GM19239 (cell line): ENCODE measurements at places on chromosomes 11 and 22.

DNA sequence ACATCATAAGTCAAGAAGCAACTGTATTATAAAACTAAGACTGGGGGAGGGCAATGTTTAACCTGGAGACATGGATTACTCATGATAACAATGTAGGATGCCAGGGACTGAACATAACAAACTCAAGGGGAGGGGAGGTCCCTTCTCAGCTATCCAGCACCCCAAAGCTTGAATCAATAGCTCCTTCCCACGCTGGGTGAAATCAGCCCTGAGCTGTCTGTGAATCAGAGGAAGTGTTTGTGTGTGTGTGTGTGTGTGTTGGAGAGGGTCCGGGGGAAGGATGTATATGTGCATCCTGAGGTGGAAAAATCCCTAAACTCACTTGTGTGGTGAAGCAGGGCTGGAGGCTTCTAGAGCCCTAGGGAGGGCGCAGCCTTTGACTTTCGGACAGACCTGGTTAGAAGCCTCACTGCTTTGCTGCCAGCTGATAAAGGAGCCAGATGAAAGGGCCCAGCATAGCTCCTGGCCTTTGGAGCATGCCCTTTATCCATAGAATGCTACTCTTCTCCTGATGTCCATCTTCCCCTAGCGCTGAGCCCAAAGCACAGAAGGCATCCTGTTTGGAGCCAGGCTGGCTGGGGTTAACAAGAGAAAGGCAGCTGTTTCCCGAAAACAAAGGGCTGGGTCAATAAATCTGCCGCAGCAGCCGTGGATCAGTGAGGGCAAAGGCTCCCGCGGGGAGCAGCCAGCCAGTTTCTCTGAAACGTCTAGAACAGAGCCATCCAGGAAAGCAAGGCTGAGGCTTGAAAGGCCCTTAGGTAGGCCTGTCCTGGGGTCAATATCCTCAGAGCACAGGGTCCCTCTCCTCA lies 35.8 kb downstream of the TNKS1BP1 start:
- DNase-seq: no peak

DNA sequence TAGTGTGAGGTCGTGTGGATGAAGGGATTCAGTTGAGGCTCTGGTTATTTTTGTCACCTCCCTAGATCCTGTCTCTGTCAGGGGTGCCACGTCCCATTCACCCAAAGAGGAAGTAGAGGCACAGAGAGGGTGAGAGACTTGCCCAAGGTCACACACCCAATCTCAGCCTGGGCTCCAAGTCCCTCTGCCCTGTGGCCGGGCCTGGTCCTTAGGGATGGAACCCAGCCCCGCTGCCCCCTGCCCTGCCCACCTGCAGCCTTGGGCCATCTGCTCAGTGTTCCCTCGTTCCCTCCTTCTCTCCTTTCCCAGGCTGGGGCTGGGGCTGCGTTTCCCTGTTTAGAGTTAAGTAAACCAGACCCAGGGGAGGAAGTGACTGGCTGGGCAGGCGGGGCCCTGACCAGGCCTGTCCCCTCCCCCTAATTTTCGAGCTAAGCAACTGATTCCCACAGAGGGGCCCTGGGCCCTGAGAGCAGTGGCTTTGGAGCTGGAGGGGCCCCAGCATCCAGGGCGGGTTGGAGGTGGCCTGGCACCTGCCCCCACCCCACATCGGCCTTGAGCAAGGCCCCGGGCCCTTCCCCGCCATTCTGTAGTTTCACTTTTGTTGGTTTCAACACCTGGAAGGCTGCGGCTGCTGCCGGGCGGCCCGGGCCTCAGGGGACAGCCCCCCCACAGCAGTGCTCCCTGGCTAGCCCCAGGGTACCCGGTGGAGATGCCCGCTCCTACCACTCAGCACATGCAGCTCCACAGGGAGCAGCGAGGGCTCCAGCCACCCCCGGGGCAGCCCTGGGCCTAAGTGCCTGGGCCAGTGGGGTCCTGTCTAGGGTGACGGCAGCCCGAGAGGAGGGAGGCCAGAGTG lies 1.5 kb downstream of the TCIRG1 start:
- peak; percentile 97 for DNase-seq

- no peak for DNase-seq
These were observed 280.7 kb downstream of the DLG2 start for GRCh38 chr11:85346484-85346883.

GRCh38 chr11:121536126-121536525 lies 83.4 kb upstream of the SORL1-AS1 start:
- no peak for DNase-seq

- no peak for DNase-seq
These were observed 5.3 kb downstream of the MALAT1 start for GRCh38 chr11:65503949-65504673.

DNA sequence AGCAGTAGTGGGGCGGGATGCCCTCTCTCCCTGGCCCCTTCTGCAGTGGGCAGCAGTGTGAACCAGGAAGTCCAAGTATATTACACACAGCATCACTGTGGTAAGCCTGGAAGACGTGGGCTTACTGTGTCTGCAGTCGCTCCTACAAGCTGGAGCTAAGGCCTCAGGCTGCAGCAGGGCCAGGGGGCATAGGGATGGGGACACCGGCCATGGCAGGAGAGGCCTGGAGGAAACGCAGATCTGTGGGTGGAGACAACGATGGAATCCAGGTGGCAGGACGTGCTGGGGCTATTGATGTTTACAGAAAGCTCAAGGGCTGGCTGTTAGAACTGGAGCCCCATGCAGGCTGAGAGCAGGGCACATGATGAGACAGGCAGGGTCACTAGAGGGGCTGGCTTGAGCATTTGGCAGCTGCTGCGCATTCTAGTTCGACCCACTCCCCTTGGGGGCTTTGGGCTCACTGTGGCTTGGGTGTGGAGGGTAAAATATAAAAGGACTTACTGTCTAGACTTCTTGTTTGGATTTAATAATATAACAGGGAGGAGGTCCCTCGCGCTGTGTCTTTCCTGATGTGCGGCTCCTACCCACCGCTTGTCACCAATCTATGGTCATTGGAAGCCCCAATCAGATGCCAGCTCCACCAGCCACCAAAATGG lies 539.5 kb downstream of the TBC1D22A start:
- no peak for DNase-seq
